Inflammatory macrophage treated with lipopolysaccharide for 4 hours (primary cell): ENCODE measurements at places on chromosomes 1 and 21.

DNA sequence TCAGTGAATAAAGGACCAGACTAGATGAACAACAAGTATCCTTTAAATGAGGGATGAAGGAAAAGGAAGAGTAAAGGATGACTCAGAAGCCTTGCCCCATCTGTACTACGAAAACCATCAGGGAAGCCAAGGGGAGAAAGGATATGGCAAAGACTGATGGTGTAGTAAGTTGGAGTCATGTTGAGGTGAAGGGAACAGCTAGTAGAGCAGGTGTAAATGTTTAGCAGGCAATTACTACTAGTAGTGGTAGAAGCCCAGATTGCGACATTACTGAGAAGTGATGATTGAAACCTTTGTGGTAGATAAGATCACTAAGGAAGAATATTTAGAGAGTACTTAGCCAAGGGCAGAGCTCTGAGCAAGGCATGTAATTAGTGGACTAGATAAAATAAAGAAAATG is 84.0 kb downstream of the PHTF1 start:
- DNase-seq: no peak

DNA sequence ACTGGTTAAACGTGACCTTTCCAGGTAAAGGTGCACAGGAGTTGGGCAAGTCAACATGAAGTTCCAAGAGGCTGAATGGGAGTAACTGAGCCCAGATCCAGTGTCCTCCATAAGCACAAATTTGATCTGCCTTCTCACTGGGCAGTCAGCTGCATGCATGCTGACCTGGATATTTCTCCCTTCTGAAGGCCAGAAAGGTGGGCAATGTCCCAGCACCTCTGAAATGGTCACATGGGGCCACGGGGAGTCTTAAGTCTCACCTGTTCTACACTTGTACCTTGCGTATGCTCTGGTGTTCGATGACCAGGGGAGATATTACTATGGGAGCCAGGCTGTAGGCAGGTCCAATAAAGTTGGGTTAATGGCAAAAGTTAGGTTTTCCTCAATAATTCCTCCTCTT is 240.2 kb downstream of the SIPA1L2 start:
- no peak for DNase-seq

DNA sequence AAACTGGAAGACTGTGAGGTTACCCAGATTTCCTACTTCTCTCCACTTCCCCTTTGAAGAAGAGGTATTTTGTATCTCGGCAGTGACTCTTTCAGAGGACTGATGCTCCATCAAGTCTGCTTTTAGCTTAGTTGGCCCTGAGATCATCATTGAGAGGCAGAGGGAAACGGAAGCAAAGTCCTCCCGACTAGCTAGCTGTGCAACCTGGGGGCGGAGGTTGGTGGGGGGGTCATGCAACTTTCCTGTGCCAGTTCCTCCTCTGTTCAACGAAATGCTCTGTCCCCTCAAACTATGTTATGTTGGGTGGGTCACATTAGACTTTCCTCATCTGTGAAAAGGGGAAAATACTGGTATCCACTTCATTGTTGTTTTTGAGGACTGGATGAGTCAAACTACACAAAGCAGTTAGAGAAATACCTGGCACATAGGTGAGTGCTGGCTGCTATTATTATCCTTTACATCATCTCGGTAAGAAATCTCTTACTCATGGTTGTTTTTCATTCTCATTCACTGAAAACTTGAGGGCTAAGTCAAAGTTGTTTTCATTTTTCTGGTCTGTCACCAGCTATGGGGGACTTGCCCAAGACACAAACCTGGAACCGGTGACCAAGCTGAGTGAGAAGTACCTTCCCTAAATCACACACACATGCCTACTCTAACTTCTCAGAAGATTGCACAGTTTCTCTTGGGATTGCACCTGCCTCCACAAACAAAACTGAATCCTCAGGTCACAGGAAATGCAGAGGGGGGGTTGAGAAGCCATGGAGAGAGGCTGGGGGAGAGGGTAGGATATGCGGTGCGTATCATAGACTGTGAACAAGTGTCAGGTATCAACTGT is 83.3 kb downstream of the ABCA4 start:
- DNase-seq: peak; percentile 28

- no peak for DNase-seq
These were observed 66.7 kb downstream of the TLR5 start for GRCh38 chr1:223076362-223076761.

DNA sequence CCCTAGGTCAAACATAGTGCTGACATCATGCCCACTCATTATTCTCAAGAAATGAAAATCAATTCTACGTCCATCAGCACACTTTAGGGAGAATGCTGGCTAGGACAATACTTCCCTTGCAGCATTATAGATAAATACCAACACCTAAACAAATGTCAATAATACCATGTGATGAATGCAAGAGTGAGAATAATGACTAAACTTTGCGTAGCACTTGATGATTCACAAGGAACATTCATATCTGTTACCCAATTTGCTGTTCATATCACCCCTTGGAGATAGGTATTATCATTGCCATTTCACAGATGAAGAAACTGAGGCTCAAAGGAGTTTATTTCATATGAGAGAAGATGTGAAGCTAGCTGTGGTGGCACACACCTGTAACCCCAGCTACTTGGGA is 24.8 kb upstream of the EPS15 start:
- no peak for DNase-seq

DNA sequence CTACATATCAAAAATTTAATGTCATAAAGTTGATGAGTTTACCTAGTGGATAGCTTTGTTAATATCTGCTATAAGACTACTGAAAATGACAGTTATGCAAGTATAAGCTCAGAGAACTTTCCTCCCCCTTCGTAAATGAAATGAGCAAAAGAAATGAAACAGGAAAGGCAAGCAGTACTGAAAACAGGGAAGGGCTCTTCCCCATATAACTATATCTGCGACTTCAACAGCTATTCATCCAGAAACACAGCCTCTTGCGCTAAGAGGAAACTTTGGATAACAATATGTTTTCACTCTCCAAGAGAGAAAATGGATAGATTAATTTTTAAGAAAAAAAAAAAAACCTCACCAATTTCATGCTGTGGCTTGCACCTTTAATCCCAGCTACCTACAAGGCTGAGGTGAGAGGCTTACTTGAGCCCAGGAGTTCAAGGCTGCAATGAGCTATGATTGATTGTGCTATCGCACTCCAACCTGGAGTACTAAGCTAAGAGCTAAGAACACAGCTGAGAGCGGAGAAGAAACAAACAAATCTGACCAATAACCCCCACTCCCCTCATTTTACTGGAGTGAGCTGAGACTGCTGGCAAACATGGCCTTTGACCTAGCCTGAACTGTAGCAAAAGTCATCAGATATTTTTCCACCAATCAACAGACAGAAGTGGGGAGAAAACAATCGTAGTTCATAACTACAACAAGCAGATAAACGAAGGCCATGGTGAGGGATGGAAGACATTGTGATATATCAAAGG is 29.0 kb downstream of the METTL18 start:
- no peak for DNase-seq

- peak; percentile 61 for DNase-seq
These were observed 68.7 kb upstream of the LRIF1 start for GRCh38 chr1:111032295-111032897.

- DNase-seq: no peak
These were observed 15.4 kb downstream of the AHDC1 start for GRCh38 chr1:27588256-27589232.

DNA sequence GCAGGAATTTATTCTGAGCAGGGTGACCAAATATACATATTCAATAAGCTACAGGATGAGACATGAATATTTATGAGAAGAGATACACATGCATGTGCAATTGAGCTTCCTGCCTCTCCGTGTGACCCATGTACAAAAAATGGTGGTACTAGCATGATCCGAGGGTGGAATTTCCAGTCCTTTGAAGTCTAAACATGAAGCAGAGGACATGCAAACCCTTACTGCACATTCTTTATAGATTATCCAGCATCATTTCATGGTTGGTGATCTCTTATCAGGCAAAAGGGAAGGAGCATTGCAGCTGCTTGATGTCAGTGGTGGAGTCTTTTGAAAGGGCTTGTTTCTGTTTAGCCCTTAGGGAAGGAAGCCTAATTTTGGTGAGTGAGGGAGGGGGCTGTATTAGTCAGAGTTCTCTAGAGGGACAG is 448.6 kb downstream of the SETD4 start:
- no peak for DNase-seq

DNA sequence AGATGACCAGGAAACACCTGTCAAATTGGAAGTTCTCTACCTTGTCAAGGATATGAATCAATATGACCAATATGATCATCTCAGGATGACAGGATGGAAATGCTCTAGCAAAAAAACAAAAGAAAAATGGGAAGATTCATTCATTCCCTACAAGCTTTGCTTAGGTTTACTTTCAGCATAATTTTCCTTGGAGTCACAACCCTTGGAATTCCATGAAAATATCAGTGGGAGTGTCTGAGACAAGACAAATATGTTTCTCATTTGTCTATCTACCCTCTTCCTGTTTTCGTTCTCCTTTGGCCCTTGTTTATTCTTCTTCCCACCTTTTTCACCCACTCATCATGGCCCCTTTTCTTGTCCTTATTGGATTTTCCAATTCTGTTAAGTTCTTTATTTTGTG is 50.6 kb downstream of the COLGALT2 start:
- no peak for DNase-seq

DNA sequence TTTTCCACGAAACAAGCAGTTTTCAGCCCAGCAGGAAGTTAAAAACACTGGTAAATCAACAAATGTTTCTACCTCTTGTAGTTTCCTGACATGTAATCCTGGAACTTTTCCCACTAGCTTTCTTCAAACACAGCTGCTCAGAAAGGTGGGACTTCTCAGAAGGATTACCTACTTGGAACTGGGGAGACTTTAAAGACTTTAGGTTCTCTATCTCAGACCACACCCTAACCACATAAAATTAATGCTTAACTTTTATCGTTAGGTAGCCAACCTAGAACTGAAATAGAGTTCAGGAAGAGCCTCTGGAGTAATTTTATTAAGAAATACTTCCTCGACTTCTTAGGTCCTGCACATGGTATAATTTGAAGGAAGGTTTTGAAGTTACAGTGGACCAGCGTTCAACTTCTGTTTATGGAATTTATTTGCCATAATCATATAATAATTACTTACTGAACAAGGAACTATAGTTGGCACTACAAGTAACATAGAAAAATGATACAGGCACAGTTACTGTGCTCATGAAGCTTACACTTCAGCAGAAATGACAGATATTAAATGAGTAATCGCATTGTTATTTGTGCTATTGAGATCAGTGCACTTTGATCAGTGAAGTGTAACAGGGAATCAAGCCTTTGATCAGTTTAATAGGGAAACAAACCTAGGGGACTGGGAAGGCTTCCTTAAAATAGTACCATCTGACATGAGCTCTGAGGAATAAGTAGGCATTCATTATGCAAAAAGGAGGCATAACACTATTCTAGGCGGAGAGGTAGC is at the start of gene BCL2L15:
BCL2L15 (minus strand) TSS at position 180 of the 774 bp plus-strand sequence. CDS start 206 bp downstream, outside the sequence.
- no peak for DNase-seq
